Effector CD4-positive, alpha-beta T cell (primary cell): ENCODE measurements at places on chromosomes 6 and 20.
A peak's percentile ranks its signal among the peaks of the same experiment; 100 is the strongest.

GRCh38 chr20:63290677-63291472 lies 2.1 kb upstream of the COL20A1 start:
- peak; percentile 54 for DNase-seq

DNA sequence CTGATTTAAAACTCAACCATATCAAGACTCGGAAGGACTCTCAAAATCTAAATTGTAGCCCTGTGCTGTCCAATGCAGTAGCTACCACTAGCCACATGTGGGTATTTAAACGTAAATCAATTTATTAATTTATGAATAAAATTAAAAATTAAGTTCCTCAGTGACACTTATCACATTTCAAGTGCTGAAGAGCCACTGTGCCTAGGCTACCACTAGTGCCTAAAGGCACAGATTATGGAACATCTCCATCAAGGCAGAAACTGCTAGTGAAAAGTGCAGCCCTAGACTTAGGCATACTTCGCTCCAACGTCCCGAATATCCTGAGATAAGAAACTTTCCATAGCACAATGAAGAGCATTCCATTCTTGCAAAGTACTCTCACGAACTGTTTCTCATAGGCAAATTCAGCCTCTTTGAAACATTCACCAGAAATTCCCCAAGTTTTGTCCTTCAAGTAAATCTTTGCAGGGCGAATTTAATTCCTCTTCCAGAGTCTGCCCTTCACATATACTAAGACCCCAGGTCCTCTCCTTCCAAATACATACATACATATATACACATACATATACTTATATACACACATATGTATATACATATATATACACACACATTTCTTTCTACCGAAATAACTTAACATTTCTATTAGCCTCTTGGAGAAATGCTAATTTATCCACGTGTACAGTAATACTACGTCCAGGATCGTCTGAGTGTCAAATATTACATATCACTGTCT lies 1.3 kb downstream of the SUPT3H start:
- no peak for DNase-seq

DNA sequence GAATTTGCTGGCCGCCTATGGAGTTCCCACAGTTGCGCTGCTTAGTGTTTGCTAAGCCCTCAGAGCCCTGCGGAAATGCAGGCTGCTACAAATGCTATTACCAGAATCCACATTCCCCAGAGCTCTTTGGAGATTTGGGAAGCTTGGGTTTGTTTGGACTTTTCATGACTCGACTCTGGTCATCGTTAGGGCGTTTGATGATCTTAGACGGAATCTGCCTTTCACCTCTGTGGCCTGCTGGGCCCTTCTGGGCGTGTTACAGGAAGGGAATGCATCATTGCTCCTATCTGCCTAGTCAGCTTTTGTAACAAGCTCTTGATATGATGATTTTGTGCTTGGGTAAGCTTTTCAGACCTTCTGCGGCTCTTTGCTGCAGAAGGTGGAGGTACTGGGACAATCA lies 50.8 kb downstream of the EYA2 start:
- no peak for DNase-seq

GRCh38 chr6:54710456-54710855 lies 136.1 kb upstream of the FAM83B start:
- no peak for DNase-seq

DNA sequence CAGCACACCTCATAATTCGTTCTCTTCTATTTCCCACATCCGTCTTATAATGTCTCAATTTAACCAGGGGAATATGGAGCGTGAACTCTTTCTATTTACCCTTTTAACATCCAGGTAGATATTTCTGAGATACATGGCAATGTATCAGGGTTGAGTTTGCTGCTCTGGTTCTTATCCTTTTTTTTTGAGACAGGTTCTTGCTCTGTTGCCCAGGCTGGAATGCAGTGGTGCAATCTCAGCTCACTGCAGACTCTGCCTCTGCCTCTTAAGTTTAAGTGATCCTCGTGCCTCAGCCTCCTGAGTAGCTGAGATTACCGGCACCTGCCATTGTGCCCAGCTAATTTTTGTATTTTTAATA lies 36.5 kb downstream of the KLHL31 start:
- DNase-seq, result no peak

GRCh38 chr20:44448753-44449546 lies 26.7 kb upstream of the TTPAL start:
- DNase-seq, result no peak

- DNase-seq, result no peak
Measured at GRCh38 chr6:132070356-132070755, 119.2 kb upstream of the CCN2 start.

GRCh38 chr20:57399587-57400155 lies 8.5 kb downstream of the RBM38 start:
- peak; percentile 34 for DNase-seq

DNA sequence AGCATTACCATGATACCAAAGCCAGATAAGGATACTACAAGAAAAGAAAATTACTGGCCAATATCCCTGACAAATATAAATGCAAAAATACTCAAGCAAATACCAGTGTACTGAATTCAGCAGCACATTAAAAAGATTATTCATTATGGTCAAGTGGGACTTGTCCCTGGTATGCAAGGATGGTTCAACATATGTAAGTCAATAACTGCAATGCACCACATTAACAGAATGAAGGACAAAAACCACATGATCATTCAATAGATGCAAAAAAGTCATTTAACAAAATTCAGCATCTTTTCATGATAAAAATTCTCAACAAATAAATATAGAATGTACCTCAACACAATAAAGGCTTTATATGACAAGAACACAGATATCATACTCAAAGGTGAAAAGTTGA lies 9.1 kb upstream of the DEFB125 start:
- no peak for DNase-seq

GRCh38 chr6:24848461-24848860 lies 49.7 kb upstream of the ARMH2 start:
- no peak for DNase-seq

- DNase-seq, result no peak
Measured at GRCh38 chr20:8527998-8528723, 396.1 kb downstream of the PLCB1 start.

DNA sequence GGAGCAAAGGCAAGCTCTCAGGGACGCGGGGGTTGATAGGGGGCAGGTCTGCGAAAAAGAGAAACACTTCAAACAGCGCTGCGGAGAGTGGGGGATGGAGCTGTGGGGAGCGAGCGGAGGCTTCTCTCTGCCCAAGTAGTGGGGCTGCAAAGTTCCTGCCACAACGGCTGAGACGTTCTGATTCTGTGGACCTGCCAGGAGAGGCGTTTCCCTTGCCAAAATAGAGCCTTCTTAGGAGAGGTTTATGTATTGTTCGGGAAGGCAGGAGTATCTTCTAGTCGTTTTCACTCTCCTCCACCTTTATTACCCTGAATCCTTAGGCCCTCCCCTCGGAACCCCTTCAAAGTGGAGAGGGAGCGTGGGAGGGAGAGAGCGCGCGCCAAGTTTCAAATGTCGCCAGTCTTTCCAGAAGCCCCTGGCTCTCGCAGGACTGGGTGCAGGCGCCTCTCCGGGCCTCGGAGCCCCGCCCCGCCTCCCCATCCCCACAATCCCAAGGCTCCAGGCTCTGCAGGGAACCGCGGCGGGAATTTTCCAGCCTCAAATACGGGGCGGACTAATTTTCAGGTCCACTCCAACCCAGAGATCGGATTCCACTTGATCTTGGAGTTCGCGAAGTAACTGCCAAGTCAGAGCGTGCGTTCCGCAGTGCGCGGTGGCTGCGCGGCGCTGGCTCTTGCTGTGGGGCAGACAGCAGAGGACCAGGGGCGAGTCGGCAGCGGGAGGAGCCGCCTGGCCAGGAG lies 10.0 kb upstream of the POU3F2 start:
- no peak for DNase-seq

DNA sequence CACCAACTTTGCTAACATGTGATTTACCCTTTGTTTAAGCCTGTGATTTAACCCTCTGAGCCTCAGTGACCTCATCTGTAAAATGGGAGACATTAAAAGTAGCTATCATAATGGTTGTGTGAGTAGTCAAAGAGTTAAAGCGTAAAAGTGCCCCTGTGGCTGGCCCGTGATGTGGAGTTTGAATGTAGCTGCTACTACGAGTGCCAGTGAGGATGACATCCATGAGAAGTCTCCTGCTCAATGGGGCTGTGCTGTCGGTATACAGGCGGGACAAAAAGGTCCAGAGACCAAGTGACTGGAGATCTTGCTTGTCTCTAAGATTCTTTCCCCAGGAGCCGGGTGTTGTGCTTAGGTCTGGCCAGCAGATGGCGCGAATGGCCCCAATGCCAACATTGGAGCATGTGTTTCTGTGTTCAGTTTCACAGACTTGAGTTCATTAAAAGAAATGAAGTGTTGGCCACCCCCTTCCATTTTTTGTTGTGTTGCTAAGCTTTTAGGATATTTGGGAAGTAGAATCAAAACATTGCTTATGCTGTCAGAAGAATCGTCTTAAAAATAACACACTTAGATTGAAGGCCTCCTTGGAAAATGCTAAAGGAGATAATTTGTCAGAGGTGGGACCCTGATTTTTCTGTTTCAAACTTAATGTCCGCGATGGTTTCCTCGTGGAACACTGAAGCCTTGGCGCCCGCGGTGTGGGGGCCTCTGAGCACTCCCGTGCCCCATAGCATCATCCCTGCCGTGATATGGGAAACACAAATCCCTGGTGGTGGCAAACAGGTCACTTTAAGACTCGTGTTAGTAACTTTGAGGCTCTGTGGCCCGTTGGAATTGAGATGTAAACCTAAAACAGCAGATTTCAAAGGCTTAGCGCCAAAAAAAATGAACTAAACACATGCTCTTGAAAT lies 9.3 kb upstream of the RBM38 start:
- DNase-seq, result peak; percentile 83

DNA sequence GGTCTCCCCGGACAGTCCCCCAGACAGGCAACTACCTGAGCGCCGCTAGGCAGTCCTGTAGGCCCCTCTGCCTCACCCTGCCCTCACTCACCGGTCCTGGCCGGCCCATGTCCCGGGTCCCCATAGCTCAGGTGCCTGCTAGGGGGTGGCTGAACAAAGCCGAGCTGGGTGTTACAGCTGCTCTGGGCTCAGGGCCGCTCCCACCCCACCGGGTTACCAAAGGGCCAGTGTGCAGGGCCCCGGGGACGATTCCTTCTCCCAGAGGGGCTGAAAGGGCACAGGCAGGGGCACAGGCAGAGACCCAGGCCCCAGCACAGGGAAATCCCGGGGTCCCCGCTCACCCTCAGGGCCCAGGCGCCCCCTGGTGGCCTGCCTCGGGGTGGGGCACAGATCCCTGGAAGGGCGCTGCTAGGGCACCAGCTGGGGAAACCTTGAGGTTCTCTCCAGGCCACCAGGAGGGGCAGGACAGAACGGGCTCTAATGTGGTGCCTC lies 118.4 kb downstream of the GRM4 start:
- peak; percentile 63 for DNase-seq

GRCh38 chr6:75368151-75368779 lies 83.7 kb upstream of the TMEM30A start:
- DNase-seq, result no peak

DNA sequence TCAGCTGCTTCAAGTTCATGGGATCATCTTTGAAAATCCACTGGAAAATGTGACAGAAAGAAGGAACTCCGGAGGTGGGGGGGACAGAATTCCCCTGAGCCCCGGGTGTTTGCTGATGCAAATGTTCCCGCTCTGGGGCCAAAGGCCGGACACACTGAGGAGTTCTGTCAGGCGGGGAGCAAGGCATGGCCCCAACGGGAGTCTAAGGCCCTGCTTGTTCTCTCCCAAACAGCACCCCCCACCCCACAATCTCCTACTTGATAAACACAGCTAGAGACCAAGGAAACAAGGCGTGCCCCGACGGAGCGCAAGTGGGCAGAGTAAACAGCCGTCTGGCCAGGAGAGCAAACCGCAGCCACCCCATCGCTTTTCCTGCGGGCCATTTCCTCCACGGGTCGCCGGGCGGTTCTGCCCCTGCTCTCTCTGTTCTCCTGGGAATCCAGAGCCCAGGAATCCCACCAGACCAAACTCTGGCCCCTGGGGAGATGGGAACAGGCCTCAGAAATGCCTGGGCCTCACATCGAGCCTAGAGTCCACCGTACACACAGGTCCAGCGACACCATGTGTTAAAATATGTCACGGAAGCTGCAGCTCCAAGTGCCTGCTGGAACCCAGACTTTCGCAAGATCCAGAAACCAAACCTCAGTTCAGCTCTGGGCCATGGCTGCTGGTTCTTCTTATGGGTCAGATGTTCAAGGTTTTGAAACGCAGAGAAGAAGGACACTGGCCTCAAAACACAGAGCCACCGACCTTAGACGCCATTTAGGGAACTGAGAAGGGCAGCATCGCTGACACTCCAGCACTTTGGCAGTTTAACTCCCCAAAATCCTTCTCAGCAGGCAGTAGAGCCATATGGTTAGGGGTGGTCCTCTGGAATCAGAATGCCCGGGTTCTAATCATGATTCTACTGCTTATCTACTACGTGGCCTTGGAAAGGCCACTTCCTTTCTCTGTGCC lies 104.2 kb downstream of the PREX1 start:
- no peak for DNase-seq

DNA sequence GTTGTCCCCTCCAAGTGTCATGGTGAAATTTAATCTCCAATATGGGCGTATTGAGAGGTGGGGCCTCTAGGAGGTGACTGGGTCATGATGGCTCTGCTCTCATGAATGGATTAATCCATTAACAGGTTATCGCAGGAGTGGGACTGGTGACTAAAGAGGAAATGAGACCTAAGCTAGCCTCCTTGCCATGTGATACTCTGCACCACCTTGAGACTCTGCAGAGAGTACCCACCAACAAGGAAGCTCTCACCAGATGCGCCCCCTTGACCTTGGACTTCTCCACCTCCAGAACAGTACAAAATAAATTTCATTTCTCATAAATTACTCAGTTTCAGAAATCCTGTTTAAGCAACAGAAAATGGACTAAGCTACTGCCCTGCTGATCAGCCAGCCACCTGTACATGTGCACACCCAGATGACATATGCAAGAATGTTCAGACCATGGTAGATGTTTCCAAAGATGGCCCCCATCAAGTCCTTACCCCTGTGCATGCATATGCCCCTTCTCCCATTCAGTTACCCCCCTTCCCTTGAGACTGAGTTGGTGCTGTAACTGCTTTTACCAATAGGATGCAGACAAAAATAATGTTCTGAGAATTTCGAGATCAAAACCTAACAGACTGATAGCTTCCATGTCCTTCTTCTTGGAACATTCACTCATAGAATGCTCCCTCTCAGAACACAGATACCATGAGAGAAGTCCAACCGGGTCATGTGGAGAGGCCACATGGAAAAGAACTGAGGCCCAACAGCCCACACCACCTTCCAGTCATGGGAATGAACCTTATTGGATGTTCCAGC lies 28.4 kb downstream of the MAP3K5 start:
- DNase-seq, result no peak

DNA sequence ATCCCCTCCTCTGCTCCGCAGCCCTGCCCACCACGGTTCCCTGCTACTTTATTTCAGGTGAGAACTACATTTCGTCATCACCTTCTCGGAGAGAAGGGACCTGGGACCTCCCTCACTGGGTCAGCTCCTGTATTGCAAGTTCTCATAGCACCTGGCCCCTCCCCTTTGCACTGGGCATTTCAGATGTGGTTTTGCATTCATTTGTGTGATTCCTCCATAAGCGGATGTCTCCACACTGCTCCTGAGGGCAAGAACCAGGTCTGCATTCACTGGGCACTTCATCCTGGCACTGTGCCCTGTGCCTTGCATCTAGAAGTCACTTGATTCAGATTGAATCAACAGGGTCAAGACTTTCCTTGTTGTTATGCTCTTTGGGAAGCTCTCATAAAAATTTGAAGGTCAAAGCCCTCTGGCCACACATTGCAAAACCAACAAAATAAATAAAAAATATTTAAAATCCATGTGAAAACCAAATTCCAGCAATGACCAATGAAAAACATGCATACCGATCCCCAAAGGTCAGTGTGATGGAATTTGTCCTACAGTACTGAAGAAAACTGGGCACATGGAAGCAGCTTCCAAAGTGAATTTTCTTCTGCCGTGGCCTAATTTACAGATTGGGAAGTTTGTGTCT lies 89.1 kb upstream of the F13A1 start:
- no peak for DNase-seq
